ENCODE measurements at places on chromosomes 3 and 15.

DNA sequence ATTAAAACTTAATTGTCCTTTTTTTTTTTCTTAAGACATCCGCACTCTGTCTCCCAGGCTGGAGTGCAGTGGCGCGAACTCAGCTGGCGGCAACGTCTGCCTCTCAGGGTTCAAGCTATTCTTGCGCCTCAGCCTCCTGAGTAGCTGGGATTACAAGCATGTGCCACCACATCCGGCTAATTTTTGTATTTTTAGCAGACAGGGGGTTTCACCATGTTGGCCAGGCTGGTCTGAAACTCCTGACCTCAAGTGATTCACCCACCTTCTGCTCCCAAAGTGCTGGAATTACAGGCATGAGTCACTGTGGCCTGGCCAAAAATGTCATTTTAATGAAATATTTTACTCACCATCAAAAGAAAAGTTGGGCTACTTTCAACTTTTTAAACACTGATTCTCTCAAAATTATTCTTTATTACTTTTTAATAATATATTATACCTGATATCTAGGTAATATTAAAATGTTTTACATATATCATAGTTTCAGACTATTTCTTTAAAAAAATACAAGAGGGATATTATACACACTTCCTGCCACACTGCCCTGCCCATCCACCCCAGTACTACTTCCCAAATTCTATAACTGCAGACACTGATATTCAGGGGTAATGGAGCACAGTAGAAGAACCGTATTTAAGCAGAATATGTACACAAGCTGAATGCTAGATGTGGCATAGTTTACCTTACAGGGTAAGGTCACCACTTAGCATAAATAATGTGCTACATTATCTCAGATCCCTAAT is 723.9 kb upstream of the ZNF385D start:
- DNase-seq = peak; percentile 78

DNA sequence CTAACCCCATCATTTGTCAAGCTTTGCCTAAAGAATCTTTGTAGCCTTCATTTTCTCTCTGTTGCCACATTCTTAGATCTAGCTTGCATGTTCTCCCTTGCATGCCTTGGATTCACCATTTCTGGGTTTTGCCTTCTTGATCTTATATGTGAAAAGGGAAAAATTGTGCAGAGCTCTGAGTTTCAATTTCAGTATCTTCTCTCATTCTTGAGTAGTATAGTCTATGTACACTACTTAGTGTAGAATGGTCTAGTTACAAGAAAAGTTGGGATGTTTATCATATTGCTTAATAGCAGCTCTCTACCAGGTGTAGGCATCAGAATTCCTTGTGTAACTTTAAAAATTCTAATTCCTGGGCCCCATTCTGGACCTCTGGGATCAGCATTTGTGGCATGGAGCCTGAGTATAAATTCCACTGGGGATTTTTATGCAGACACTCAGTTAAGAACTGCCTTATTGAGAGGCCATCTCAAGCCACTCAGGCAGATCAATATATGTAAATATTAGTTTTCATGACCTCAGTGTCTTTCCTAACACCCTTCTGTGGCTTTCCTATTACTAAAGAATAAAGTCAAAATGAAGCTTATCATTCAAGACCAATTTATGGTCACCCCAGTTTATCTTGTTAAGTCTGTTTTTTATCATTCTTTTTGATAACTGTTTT is 23.4 kb downstream of the GTF2E1 start:
- no peak for DNase-seq

- no peak for DNase-seq
Measured at GRCh38 chr3:13884851-13885703, 5.2 kb upstream of the WNT7A start.

GRCh38 chr3:142356818-142357217 is 91.0 kb downstream of the XRN1 start:
- DNase-seq = no peak

DNA sequence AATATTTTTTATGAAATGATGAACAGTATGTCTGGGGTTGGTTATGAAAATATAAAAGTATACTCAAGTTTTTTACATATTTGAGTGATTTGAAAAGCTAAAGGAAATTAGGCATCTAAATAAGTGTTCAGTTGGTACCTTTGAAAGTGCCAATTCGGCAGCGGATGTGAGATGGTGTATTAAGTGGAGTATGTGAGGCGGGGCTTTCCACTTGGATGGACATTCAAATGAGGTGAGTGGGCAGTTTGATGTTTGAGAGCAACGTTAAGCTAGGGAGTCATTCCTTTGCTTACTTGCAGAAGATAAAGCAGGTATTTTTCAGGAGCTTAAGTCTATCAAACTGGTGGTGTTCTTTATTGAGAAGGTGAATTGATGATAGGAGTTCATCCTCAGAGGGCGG is 189.0 kb upstream of the GOLIM4 start:
- DNase-seq = no peak

GRCh38 chr3:15492847-15493360 is 28.6 kb downstream of the COLQ start:
- DNase-seq = no peak

DNA sequence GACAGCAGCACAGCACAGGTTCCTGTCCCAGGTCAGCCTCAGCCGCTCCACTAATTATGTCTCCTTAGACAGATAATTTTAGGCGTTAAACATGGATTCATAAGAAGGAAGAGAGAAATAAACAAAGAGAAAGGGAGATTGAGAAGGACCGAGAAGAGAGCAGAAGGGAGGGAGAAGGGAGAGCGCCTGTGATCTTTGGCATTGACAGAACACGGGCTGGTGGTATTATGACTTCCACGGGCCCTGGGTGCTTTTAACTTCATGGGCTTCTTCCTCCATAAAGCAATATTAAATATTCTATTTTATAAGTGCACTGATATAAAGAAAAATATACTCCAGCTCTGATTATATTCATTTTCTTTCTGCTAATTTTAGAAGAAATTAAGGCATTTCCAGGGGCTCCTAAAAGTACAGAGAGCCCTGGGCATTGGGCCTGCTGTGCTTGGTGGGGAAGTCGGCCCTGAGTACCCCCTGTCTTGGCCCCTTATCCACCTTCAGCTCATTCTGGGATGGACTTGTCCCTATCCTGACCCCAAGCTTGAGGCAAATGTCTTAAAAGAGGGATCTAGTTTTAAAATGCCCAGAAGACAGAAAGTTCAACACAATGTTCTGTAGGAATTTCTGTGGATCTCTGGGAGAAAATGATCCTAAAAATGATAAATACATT is 135.3 kb downstream of the MEX3B start:
- DNase-seq = no peak

- no peak for DNase-seq
Measured at GRCh38 chr3:145673838-145674237, 487.1 kb downstream of the PLOD2 start.

GRCh38 chr3:44439499-44440295 is 37.8 kb downstream of the ZNF445 start:
- peak; percentile 92 for DNase-seq

DNA sequence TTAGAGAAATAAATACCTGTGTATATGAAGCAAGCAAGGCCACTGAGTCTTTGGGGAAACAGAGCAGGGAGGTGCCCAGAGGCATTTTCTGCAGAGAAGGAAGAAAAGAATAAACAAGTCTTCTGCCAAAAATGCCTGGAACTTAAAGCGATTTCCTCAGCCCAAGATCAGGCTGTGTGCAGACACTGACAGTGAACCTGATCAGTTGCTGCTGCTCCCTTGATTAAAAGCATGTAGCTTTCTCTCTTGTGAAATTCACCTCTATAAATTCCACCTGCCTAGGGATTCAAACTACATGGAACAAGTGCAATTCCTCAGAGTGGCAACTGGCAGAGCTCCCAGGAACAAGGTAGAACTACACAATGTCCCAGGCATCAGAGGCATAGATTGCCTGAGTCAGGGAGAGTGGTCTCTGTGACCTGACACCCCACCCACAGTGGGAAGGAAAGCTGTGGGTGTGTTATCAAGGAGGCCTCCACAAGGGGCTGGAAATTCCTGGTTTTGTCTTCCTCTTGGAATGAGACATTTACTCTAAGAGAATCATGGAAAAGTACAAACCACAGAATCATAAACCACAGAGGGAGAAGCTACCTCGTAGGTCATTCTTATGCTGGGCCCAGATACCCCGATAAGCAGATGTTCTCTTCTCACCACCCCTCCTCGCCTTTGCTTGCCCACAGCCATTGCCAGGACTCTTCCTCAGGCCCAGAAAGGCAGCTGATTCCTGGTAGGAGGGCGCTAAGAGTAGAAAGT is 1.8 kb upstream of the ZBTB38 start:
- peak; percentile 92 for DNase-seq

DNA sequence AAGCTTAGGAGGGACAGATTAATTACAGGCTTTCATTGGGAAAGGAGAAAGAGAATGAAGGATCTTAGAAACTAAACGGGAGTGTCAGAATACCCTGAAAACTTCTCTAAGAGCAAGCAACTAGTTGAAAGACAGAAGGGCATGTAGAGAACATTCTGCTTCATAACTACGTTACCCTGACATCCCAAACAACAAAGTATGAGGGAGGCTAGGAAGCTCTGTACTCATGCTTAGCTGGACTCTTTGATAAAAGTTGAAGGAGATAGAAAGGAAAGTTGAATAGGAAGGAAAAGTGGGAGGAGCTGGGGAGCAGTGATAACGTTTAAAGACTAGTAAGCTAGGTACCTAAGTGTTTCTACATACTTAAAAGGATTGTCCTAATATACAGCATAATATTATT is 64.2 kb downstream of the SEMA6D start:
- DNase-seq = no peak

GRCh38 chr15:84715441-84716035 is 401 bp downstream of the SEC11A start:
- peak; percentile 33 for DNase-seq

GRCh38 chr15:90035095-90035839 is 34.1 kb downstream of the ZNF710 start:
- peak; percentile 67 for DNase-seq

DNA sequence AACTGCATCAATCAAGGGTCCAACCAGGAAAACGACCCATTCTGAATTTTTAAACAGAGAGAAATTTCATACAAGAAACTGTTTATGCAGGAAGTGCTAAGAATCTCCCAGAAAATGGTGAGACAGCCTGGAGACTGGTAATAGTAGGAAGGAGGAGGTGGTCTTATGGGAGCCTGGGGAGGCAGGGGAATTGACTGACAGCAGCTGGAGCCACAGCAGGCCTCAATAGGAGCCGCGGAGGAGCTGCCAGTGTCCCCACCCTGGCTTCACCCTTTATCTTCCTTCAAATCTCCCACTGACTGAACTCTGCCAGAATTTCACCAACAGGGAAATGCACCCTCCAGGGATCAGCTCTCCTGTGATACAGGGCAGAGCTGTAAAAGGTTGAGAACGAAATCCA is 7.5 kb upstream of the C3orf80 start:
- DNase-seq = no peak
